ENCODE measurements at places on chromosomes 5 and 9. TPM values are rescaled to one million over a fixed set of nuclear protein-coding genes. Genes with fewer than 3 reads are reported as not detected.

LRRC19 gene
- 0.08 TPM for total RNA-seq

SLC1A1 gene
- total RNA-seq = 1.4 TPM

DNA sequence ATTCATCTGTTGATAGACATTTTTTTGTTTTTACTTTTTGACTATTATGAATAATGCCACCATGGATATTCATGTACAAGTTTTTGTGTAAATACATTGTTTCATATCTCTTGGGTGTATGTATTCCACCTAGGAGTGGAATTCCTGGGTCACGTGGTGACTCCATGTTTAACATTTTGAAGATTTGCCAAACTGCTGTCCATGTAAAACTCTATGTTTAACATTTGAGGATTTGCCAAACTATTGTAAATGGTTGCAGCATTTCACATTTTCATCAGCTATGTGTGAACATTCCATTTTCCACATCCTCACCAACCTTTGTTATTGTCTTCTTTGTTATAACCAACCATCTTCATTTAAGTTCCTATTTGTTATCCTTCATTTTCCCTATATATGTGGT, 12.2 kb downstream of the TMEFF1 start:
- ATAC-seq = no peak

DNA sequence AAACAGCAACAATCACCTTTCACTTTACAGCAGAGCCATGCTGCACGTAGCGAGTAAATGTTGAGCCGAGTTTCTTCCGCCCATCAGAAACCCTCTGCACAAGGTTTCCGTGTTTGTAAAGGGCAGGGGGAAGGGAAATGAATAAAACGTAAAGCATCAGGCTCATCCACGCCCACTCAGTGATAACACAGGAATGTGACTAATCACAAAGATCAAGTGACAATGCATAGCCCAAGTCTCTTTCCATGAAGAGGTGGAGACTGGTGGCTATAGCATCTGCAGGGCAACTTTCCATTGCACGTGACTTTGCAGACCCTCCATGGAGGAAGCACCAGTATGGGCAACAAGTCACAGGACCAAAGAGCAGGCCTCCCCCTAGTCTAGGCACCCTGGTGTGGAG, 56.6 kb downstream of the CAMSAP1 start:
- no peak for ATAC-seq

DNA sequence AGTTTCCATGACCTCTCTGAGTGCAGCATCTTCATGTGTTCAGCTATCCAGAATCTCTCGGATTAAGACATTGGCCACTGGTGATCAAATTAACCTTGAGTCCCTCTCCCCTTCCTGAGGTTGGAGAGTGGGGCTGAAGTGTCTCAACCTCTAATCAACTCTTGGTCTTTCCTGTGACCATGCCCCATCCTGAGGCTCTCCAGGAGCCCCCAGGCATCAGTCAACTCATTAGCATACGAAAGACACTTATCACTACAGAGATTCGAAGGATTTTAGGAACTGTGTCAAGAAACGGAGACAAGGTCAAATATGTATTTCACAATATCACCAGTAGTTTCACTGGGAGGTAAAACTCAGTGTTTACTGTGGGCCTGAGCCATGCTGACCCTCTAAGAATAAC, 130.2 kb upstream of the CCDC152 start:
- no peak for ATAC-seq

DNA sequence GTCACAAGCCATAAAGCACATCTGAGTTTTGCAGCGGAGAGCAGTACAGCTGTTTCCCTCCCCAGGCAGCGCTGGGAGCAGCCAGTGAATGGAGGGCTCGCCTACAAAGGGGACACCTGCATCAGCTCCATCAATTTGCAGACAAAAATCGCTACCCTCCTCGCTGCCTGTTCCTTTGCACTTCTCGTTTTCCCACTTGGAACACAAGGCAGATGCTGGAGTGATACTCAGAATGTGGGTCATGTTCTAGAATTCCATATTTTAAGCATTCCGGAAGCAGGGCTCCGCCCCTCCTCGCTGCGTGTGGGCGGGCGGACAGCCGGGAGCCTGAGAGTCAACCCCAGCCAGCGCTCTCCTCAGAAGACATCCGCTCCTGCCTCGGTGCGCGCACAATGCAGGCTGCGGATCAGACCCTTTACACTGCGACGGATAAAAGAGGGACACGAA, 92.1 kb downstream of the LMNB1 start:
- ATAC-seq = peak; percentile 23
